ENCODE measurements at places on chromosomes 6 and 20.

- DNase-seq, result no peak
Measured at GRCh38 chr20:34022839-34023234, 29.1 kb downstream of the RALY start.

DNA sequence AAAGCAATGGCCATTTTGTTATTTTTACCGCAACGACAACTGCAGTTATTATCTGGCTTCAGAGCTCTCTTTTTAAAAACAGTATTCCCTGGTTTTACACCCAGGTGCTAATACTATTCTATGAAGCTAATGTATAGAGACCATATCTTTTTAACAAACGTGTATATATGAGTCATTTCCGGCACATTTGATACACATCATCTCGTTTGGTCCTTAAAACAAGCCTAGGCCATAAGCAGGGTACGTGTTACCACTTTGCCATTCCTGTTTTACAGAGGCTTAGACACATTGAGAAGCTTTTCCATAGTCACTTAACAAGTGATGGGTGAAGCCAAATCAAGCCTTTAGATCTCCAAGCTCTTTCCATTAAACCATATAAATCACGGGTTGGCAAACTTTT is 5.5 kb downstream of the TRAF3IP2 start:
- DNase-seq, result no peak

- no peak for DNase-seq
Measured at GRCh38 chr6:44712353-44713111, 325.0 kb downstream of the CDC5L start.

- no peak for DNase-seq
Measured at GRCh38 chr6:80446454-80447045, 340.1 kb downstream of the BCKDHB start.
